WTC11 (cell line): ENCODE measurements at places on chromosomes 1 and 21.

DNA sequence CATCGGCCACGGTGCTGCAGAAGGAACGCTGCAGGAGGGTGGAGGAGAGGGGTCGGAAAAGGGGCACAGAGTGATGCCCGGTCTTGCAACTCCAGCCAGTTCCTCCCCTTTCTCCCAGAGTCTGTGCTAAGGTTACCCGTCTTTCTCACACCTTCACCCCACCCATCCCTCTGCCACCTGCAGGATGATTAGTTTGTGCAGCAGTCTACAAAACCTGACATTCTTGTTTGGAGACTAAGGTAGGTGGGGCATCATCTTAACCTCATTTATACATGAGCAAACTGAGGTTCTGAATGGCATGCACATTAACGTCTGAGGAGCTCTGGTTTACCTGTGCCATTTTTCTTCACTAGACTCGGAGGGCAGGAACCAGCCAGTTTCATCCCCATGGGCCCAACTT, 232.3 kb downstream of the GRIK3 start:
- no peak for DNase-seq

DNA sequence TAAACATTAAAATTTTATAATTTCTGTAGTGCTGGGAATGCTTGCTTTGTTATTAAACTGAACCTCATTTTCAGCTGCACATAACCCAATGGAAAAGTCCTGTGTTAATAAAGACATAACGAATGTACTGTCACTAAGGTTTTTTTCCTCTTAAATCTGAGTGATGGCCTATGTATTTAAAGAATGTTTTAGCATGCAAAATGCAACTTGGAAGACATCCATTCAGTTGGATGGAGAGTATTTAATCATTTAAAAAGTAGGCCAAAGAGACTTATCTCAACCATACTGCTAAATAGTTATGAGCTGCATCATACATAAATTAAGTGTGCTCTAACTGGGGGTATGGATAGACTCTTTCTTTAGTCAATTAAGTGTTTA, 48.5 kb downstream of the RWDD3 start:
- no peak for DNase-seq

- no peak for DNase-seq
These were observed 57.6 kb upstream of the CD34 start for GRCh38 chr1:207968521-207969009.

DNA sequence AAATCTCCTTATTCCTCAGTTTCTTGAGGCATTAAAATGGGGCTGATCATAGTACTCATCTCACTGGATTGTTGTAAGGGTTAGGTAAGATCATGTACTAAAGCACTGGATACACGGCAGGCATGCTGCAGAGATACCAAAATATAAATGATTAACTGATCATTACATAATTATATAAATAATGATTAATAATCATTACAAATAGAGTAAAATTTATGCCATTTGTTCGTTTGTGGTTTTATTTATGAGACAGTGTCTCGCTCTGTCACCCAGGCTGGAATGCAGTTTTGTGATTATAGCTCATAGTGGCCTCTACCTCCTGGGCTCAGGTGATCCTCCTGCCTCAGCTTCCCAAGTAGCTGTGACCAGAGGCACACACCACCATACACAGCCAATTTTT, 140.7 kb downstream of the HHAT start:
- no peak for DNase-seq

DNA sequence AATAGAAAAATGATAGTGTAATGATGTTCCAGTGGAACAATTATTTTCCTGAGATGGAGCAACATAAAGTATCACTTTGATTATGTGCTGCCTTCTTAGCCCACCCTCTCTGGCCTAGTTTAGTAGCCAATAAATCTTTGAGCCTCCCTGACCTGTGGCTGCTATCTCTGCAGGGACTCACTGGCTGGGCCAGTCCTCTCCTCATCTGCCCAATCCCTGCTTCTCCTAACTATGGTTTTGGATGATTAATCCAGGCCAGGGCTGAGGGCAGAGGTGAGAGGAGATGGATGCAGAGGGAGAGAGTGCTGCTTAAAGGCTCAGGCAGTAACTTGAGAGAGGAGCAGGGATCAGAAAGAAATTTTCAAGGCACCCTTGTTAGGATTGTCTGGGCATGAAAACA, 89.0 kb upstream of the CD34 start:
- DNase-seq: no peak

GRCh38 chr1:58594546-58594945, 17.5 kb upstream of the TACSTD2 start:
- no peak for DNase-seq

- DNase-seq: peak; percentile 49
These were observed 537.3 kb upstream of the PLXNA2 start for GRCh38 chr1:208781391-208782045.

DNA sequence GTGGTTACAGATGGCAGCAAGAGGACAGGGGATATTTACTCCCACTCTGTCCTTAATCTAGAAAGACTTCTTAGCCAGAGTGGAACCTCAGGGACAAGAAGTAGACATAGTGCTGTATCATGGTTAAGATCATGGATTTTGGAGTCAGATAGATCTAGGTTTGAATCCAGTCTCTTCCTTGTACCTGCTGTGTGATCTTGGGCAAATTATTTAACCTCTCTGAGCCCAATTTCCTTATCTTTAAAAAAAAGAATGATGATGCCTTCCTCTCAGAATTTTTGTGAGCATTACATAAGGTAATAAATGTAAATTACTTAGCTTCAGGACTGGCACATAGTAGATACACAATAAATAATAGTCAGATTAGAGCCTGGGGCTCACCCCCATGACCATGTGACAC, 78.4 kb downstream of the TAS1R2 start:
- no peak for DNase-seq

GRCh38 chr1:17957588-17958267, 149.9 kb upstream of the IGSF21 start:
- DNase-seq: no peak

DNA sequence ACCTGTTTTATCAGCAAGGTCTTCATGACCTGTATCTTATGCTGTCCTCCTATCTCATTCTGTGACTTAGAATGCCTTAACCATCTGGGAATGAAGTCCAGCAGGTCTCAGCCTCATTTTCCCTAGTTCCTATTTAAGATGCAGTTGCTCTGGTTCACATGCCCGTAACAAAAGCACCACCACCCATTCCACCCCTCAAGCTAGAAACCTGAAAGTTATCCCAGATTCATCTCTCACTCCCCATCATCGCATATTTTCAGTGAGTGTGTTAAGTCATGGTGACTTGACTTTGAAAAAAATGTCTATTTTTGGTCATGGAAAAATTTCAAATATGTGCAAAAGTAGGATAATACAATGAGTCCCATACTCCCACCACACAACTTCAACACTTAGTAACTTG, 11.7 kb downstream of the HMGN2 start:
- DNase-seq: no peak

GRCh38 chr1:157218671-157219070, 80.5 kb upstream of the ETV3 start:
- no peak for DNase-seq

DNA sequence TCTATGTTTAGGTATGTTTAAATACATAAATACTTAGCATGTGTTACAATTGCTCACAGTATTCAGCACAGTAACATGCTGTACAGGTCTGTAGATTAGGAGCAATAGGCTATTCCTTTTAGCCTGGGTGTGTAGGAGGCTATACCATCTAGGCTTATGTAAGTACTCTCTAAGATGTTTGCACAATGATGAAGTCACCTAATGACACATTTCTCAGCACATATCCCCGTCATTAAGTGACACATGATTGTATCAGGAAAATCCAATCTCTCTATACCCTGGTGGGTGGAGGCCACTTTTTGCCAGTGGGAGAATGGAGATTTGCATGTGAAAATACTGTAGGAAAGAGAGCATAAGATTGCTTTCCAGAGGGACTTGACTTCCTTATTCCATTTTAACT, 5.5 kb upstream of the TEDDM1 start:
- DNase-seq: no peak

GRCh38 chr1:22257290-22258275, 114.7 kb upstream of the WNT4 start:
- DNase-seq: no peak

DNA sequence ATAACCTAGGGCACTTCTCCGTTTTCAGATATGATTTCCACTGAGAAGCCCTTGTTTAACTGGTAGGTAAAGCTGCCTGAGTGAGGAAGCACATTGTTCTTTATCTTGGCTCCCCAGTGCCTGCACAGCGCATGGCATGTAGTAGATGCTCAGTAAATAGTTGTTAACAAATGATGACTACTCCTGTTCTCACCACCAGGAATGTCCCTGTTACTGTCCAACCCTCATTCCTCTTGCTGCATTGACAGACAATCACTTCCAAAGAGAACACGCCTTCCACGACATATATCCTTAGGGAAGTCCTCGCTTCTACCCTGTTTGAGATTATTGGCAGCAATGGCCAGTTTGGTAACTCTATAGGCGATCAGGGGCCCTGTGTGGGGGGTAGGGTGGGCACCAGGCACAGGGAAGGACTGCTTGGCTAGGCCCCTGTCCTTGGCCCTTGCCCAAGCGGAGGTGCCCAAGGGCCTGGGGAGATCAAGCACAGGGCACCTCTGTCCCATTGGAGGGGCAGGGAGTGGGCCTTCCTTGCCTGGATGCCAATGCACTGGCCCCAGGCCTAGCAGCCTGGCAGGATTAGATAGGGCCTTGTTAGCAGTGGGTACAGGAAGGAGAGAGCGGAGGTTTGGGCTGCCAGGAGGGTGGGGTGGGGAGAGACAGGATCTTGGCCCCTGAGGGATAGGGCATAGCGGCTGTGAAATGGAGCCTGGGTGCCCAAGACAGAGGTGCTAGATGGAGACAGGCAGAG, 10.2 kb downstream of the NES start:
- DNase-seq: no peak

- peak; percentile 16 for DNase-seq
These were observed 12.8 kb downstream of the DYNLT5 start for GRCh38 chr1:66764994-66765578.

GRCh38 chr1:245772325-245772724, 617.5 kb downstream of the KIF26B start:
- no peak for DNase-seq

GRCh38 chr1:48611841-48612240, 139.8 kb upstream of the SPATA6 start:
- no peak for DNase-seq

DNA sequence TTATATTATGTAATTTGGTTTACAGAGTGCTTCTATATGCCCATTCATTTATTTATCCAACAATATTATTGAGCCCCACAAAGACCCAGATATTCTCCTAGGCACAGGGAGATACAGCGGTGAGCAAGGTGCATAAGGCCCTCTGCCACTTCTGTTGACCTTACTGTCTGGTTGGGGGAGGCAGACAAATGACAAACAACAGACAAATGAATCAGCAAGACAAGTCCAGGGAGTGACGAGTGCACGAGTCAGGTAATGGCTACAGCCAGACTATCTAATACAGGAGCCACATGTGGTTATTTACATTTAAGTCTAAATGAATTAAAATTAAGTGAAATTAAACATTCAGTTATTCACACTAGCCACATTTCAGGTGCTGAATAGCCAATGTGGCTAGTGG, 22.0 kb upstream of the BCAR3 start:
- DNase-seq: no peak

DNA sequence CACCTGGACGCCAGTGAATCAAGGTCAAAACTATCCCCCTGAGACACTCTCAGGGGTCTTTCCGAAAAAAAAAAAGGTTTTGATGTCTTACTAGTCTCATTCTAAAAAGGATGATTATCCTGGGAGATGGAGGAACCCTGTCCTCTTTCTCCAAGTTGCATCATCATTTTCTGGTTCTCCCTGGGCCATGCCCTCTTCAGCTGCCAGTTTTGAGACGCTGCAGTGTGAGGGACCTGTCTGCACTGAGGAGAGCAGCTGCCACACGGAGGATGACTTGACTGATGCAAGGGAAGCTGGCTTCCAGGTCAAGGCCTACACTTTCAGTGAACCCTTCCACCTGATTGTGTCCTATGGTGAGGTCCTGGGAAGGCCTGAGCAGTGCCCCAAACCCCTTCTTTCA, 3.5 kb downstream of the FCRLA start:
- DNase-seq: no peak

GRCh38 chr1:119038363-119038762, 50.2 kb upstream of the TBX15 start:
- DNase-seq: no peak

DNA sequence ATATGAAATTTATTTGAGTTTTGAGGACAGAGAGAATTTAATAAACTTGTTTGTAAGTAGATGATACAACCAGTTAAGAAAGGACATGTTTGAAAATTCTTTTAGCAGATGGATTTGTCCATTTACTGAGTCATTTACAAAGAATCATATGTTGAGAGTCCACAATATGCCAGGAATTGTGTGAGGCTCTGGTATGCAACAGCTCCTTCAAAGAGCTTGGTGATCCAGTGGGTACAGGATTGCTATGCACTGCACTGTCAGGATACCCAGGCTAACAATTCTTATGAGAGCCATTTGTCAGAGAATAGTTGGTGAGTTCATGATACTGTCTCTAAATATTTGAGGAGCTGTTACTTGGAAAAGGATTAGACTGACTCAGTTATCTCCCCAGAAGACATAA, 11.0 kb downstream of the DNM3 start:
- DNase-seq: no peak

- DNase-seq: no peak
These were observed 352.4 kb downstream of the USP25 start for GRCh38 chr21:16082038-16082816.

GRCh38 chr1:147811273-147811672, 50.9 kb upstream of the GJA5 start:
- DNase-seq: no peak

DNA sequence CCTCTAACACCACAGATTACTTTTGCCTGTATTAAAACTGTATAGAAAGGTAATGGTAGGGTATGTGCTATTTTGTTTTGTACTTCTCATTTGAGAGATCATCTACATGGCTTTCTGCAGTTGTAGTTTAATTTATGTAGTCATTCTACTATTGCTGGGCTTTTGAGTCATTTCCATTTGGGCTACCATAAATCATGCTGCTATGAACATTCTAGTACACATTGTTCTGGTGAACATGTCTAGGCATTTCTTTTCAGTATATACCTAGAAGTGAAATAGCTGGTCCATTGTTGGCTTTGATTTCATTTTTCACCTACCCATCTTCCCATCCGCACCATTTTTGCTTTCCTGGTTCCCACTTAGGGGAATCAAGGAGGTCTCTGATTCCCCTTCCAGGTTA, 18.7 kb downstream of the EDN2 start:
- no peak for DNase-seq

DNA sequence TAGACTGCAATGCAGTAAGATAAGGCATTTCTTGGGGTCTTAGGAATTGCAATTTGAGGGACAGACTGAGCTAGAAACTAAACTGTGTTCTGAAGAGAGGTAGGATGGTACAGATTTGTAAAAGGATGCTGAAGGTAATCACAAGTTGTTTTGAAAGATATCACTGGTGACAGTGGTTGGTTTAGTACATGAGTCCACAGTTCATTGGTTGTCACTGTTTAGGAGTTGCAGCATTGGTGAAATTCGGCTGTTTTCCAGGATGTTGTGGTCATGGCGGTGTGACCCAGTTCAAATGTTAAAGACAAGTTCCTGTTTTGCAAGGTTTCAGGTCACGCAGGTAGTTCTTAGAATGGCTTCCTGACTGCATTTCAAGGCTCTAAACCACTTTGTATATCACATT, 292.8 kb upstream of the B3GALT2 start:
- no peak for DNase-seq

- no peak for DNase-seq
These were observed 6.3 kb downstream of the RCC1 start for GRCh38 chr1:28512058-28512611.
